ENCODE measurements at places on chromosomes 12 and 14.
A peak's percentile ranks its signal among the peaks of the same experiment; 100 is the strongest.

GRCh38 chr12:12376646-12377448 is 20.0 kb downstream of the BORCS5 start:
- DNase-seq: peak; percentile 79

DNA sequence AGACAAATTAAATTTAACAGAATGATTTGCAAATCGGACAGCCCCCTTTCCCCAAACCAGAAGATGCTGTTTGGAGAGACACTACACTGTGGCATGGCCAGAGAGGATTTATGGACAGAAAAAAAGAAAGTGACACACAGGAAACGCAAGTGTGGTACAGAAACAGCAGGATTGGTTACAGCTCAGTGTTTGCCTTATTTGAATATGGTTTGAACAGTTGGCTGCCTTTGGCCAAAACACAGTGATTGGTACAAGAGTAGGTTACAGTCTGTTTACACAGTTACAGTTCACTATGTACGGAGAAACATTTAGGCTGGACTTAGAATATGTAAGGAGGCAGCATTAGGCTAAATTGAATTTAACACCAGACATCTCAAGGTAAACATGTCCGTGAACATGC is 335.3 kb downstream of the NPAS3 start:
- DNase-seq: no peak

GRCh38 chr12:90106568-90106967 is 397.9 kb upstream of the ATP2B1 start:
- no peak for DNase-seq

- no peak for DNase-seq
These were observed 1.5 kb downstream of the SERPINA6 start for GRCh38 chr14:94321421-94322271.

- DNase-seq: no peak
These were observed 11.9 kb downstream of the ANKRD13A start for GRCh38 chr12:110010853-110011723.

DNA sequence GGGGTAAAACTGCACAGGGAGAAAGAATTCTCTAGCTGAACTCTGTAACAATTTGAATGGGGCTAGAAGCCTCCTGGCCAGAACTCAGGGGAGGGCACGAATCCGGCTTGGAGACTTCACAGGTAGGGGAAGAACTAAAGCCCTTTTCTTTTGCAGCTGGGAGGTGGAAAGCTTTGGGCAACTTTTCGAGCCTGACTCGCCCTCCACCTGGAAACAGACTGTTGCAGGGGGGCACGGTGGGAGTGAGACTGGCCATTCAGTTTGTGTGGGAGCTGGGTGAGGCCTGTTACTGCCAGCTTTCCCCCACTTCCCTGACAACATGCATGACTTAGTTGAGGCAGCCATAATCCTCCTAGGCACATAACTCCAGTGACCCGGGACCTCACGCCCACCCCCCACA is 135.8 kb downstream of the PLCZ1 start:
- DNase-seq: no peak

- DNase-seq: no peak
These were observed 751.3 kb upstream of the LRFN5 start for GRCh38 chr14:40855343-40855742.

DNA sequence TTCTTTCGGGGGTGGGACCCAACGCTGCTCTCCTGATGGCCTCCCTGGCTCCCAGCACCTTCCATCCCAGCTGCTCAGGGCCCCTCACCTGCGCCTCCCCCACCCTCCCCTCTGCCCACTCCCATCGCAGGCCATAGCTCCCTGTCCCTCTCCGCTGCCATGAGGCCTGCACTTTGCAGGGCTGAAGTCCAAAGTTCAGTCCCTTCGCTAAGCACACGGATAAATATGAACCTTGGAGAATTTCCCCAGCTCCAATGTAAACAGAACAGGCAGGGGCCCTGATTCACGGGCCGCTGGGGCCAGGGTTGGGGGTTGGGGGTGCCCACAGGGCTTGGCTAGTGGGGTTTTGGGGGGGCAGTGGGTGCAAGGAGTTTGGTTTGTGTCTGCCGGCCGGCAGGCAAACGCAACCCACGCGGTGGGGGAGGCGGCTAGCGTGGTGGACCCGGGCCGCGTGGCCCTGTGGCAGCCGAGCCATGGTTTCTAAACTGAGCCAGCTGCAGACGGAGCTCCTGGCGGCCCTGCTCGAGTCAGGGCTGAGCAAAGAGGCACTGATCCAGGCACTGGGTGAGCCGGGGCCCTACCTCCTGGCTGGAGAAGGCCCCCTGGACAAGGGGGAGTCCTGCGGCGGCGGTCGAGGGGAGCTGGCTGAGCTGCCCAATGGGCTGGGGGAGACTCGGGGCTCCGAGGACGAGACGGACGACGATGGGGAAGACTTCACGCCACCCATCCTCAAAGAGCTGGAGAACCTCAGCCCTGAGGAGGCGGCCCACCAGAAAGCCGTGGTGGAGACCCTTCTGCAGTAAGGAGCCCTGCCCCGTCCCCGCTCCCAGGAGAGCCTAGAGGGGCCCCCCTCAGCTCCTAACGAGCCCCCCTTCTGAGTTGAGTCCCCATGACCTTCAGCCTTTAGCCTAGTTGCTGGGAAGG is at the start of gene HNF1A:
HNF1A (plus strand) TSS at position 248 of the 924 bp plus-strand sequence; CDS start at position 474, 226 bp downstream.
- no peak for DNase-seq

DNA sequence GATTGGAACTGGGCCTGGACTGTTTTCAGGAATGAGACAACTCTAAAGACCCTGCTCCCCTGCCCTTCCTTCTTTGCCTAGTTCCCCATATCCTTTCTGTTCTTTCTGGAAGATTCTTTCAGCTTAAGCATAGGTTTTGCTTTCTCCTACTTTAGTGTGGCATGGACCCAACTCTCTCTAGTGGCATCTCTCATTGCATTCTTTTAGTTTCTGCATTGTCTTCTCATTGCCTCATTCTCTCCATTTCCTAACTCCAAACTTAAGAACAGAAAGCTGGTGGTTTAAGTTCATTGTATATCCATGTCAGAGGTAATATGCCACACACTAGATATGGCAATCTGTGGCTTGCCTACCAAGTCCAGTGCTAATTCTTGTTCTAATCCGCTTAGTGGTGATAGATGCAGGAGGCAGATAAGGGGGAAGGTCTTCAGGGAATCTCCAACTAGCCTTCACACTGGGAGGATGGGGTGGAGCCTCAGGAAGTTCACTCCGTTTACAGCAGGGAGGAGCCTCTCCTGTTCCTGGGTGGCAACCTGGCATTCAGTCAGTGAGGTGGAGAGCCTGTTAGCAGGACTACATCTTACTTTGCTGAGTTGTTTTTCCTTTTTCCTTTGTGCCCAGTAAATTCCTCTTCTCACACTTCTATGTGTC is 165.1 kb upstream of the LMNTD1 start:
- no peak for DNase-seq

DNA sequence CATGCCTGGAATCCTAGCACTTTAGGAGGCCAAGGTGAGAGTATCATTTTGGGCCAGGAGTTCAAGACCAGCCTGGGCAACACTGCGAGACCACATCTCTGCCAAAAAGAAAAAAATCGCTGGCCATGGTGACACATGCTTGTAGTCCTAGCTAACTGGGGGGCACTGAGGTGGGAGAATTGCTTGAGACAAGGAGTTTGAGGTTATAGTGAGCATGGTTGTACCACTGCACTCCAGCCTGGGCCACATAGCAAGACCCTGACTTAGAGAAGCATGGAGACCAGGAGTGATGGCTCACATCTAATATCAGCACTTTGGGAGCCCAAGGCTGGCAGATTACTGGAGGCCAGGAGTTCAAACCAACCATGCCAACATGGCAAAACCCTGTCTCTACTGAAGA is 9.2 kb downstream of the PTGES3 start:
- no peak for DNase-seq
